ENCODE measurements at places on chromosomes 2 and 18.

DNA sequence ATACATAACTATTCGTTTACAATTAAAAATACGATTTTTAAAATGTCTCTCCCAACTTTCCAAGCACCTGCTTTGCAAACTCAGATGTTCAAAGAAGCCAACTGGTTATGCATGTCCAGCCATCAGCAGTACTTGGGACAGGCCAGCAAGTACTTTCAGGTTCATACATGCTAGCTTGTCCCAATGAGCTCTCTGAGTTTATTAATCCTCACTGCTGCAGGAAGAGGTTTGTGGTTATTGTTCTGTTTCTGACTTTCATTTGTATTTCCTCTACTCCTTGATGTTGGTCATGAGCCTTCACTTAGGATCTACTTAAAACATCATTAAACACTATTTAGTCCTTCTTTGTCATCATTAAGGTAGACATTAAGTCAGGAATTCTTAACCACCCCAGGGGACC, 374.1 kb downstream of the LRATD1 start:
- DNase-seq, result no peak

DNA sequence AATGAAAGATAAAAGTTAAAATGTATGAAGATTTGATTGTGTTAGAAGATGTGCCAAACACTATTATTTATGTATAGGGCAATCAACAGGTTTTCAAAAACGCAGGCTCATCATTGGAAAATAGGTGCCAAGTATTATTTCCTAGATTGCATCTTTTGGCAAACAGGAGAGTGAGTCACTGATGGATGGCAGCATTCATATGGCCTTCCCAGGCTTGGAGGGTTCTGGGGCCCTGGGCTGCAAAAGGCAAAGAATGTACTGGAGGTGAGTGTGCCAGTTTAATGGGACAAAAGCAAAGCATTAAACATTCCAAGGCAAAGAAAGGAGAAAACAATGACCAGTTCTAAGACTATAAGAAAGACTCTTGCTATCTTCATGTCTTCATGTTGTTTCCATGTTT, 379.4 kb downstream of the RIT2 start:
- DNase-seq, result no peak

DNA sequence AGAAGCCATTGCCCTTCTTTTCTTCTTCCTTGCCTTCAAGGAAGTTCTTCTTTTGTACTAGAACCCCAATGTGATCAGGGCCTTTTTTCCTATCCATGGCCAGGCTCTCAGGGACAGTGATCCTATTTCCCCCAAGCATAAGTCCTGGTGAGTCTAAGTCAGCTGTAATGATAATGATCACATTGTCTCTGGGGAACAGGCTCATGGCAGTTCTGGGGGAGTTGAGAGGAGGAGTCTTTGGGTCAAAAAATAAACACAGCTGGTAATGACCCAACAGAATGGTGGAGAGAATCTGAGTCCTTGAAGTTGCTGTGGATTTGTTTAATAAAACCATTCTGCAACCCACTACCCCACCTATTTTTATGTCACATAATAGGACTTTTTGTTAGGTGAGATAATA, 96.6 kb downstream of the SOCS6 start:
- DNase-seq, result no peak

- no peak for DNase-seq
Observed at GRCh38 chr2:197450465-197450864, 2.9 kb upstream of the COQ10B start.

- DNase-seq, result no peak
Observed at GRCh38 chr18:79459946-79460480, 64.3 kb downstream of the NFATC1 start.

DNA sequence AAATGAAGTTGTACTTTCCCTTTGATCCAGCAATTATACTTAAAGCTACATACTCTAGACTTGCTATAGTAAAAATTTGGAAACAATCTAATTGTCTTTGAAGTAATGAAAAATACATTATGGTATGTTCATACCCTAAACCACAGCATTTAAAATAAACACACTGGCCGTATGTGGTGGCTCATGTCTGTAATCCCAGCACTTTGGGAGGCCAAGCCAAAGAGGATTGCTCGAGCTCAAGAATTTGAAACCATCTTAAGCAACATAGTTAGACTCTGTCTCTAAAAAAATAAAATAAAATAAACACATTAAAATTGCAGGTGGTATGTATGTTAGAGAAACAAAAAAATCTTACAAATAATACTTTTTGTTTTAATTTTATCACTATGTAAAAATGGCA, 208.1 kb upstream of the KLHL14 start:
- no peak for DNase-seq

GRCh38 chr2:179584760-179585159, 276.7 kb downstream of the ZNF385B start:
- no peak for DNase-seq

- DNase-seq, result no peak
Observed at GRCh38 chr18:55997151-55997561, 409.2 kb upstream of the TCF4 start.

- DNase-seq, result no peak
Observed at GRCh38 chr2:40037303-40037702, 258.2 kb upstream of the THUMPD2 start.

DNA sequence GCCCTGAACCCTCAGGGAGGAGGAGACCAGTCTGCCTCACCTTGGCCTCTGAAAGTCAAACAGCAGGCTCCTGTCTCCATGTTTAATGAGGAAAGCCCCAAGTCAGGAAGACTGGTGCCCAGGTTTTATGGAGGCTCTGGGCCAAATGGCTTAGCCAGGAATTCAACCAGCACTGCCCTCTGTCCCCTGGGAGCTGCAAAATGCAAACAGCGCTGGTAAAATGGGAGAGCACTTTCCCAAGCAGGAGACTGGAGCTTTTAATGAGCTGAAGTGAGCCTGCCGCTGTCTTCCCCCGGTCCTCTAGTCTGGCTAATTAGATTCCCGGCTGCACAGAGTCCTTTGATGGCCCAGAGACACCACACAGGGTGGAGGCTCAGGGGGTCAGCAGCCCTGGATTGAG, 276.0 kb upstream of the TRIB2 start:
- DNase-seq, result no peak
